ENCODE measurements at places on chromosomes 7 and 10.

DNA sequence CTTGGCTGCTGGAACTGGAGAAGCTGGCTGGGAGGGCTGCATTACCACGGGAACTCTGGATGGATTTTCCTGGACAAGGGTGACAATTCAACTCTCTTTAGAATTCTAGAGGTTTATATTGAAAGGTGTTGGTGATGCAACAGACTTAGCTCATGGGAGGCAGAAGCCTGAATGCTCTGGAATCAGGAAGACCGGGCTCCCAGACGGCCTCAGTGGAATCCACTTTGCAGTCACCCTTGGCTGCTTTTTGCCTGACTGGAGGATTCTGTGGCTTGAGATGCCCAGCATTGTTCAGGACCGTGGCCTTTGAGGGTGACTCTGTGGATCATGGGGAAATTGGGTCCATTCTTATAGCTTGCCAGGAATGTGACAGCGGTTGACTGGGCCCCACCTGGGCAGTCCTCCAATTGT, 32.3 kb downstream of the PYROXD2 start:
- H3K27ac ChIP-seq: no peak overlapping the region
- H3K27me3 ChIP-seq: no peaks in the 10 kb centered on the region
- no peaks in the 10 kb centered on the region for H3K4me1 ChIP-seq
- DNase-seq: no peak
- H3K36me3 ChIP-seq: no peaks in the 10 kb centered on the region

GRCh38 chr10:82497439-82497838, 622.4 kb downstream of the NRG3 start:
- no peaks in the 10 kb centered on the region for H3K4me1 ChIP-seq
- no peaks in the 10 kb centered on the region for H3K36me3 ChIP-seq
- no peak for DNase-seq
- no peak overlapping the region for H3K27ac ChIP-seq

GRCh38 chr10:7520507-7521485, 110.0 kb upstream of the SFMBT2 start:
- peaks cover 4% of the 10 kb centered on the region for H3K4me1 ChIP-seq
- H3K4me3 ChIP-seq: no peak overlapping the region
- H3K36me3 ChIP-seq: no peaks in the 10 kb centered on the region
- H3K27ac ChIP-seq: no peak overlapping the region

DNA sequence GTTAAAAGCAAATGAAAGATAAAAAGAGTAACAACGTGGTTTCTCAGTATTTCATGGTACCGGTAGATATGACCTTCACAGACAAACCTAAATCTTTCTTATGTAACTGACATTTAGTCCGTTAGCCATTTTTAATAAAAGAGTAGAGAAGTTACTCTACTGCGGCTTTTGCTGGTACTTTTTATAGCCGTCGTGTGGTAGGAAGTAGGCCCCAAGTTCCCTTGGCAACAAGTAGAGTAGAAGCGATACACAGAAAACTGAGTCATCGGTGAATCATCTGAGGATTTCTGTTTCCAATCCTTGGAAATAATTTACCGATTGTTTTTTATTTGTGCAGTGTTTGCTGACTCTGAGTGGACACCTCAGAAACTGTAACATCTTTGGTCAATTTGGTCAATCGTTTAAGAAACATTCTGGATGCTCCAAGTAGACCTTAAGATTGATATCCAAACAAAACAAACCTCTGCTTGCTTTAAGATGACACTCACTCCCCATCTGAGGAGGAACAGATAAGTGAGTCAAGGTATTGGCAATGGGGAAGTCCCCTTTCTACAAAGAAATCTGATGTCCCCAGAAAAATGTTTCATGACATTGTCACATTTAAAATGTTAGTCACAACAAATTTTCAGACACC, 63.9 kb upstream of the AHR start:
- H3K4me3 ChIP-seq: peak overlapping the region; percentile 69
- H3K4me1 ChIP-seq: peaks cover 46% of the 10 kb centered on the region
- no peaks in the 10 kb centered on the region for H3K27me3 ChIP-seq
- peak overlapping the region; percentile 89 for H3K27ac ChIP-seq
- DNase-seq: peak; percentile 84

- no peak for DNase-seq
- no peak overlapping the region for H3K27ac ChIP-seq
- H3K36me3 ChIP-seq: no peaks in the 10 kb centered on the region
- H3K4me1 ChIP-seq: no peaks in the 10 kb centered on the region
- no peak overlapping the region for H3K4me3 ChIP-seq
Observed at GRCh38 chr10:110827875-110828274, 43.9 kb upstream of the PDCD4 start.

- H3K36me3 ChIP-seq: peaks cover 84% of the 10 kb centered on the region
- H3K27me3 ChIP-seq: no peaks in the 10 kb centered on the region
Observed at GRCh38 chr7:130940907-130941306, 206.9 kb upstream of the KLF14 start.

DNA sequence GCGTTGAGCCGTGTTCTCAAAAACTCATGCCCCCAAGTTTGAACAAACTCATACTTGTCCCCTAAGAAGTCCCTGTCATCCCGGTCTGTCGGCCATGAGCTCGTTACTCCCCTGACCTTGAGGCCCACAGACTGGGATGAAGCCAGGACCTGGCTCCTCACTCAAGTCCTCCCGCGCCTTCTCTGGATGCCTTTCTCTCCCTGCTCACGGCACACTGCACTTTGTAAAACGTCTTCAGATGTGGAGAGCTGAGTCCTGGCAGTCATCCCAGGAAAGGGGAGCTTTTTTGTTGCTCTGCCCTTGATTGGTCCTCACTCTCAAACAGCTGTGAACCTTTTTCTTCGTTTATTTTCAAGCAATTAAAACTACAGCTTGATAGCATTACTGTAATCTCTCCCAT, 110.8 kb downstream of the JAZF1 start:
- no peaks in the 10 kb centered on the region for H3K36me3 ChIP-seq
- H3K4me3 ChIP-seq: no peak overlapping the region
- H3K4me1 ChIP-seq: no peaks in the 10 kb centered on the region
- DNase-seq: no peak

GRCh38 chr10:50625649-50626132, 1.9 kb upstream of the SGMS1 start:
- no peak for DNase-seq
- H3K27me3 ChIP-seq: no peaks in the 10 kb centered on the region
- peak overlapping the region; percentile 91 for H3K27ac ChIP-seq
- no peaks in the 10 kb centered on the region for H3K36me3 ChIP-seq
- peaks cover 27% of the 10 kb centered on the region for H3K4me1 ChIP-seq

DNA sequence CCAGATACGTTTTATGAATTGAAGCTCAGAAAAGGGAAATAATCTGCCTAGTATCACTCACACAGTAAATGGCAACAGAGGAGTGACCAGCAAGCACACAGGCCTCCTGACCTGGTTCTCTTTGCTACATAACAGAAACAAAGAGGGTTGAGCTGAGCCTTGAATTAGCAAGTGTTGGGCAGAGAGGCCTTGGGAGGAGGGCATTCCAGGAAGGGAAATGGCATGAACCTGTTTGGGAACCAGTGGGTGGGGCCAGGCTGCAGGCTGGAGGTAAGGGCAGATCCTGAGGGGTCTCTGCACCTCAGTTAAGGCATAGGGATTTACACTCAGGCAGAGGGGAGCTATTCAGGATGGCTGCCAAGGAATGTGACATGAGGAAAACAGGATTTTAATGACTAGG, 24.8 kb upstream of the CYCS start:
- peaks cover 18% of the 10 kb centered on the region for H3K36me3 ChIP-seq
- H3K4me3 ChIP-seq: no peak overlapping the region
- no peak for DNase-seq
- no peaks in the 10 kb centered on the region for H3K27me3 ChIP-seq

- peaks cover 16% of the 10 kb centered on the region for H3K4me1 ChIP-seq
- no peaks in the 10 kb centered on the region for H3K27me3 ChIP-seq
- no peak overlapping the region for H3K27ac ChIP-seq
- DNase-seq: no peak
- no peak overlapping the region for H3K4me3 ChIP-seq
Observed at GRCh38 chr7:117065571-117066150, 112.4 kb downstream of the ST7 start.

DNA sequence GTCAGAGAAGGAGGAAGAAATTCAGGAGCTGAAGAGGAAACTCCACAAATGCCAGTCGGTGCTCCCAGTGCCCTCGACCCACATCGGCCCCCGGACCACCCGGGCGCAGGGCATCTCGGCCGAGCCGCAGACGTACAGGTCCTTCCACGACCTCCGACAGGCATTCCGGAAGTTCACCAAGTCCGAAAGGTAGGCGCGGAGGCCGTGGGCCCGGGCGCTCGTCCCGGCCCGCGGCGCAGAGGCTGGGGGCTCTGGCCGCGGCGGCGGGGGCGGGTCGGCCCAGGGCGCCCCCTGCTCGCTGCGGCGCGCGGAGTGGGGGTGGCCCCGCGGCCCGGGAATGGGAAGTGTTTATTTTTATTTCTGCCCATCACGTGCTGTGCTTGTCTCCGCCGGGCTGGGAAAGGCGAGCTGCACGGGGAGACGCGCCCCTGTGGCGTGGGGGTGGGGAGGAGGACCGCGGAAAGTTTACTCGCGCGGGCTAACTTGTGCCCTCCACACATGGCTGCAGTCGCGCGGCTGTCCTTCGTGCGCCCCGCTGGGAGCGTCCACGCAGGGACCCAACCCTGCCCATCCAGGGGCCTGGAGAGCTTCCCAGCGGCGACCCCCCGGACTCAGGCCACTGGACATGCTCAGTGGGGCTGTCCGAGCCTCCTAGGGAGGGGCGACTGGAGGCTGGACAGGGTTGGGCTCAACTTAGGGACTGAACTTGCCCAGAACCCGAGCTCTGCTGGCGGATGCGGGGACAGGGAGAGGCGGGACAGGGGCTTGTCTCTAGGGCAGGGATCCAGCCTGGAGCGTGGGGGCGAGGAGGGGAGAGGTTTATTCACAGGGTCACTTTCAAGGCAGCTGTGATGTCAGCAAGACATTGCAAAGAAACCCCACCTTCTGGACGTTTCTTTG, 82.6 kb upstream of the PRKG1 start:
- H3K4me1 ChIP-seq: peaks cover 5% of the 10 kb centered on the region
- DNase-seq: no peak
- H3K36me3 ChIP-seq: no peaks in the 10 kb centered on the region

DNA sequence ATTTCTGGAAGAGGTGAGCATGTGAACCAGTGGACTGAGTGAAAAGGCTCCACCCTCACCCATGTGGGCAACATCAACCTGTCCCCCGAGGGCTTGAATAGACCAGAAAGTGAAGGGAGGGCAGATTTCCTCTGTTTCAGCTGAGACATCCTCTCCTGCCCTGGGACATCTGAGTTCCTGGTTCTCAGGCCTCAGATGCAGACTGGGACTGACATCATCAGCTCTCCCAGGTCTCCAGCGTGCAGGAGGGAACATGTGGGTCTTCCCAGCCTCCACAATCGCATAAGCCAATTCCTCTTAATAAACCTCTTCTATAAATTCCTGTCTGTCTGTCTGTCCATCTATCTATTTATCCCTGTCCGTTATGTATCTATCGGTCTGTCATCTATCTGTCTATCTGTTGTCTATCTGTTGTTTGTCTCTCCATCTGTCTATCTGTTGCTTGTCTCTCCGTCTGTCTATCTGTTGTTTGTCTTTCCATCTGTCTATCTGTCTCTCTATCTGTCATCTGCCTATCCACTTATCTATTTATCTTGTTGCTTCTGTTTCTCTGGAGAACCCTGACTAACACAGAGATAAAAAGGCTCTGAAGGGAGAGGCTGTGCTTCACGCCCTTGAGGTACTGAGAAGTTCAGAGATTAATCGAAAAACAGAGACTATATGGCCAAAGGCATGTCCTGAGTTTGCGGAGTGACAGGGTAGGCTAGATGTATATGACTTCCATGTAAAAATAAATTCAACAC, 140.3 kb upstream of the PFKP start:
- H3K36me3 ChIP-seq: no peaks in the 10 kb centered on the region
- no peak overlapping the region for H3K27ac ChIP-seq
- no peak overlapping the region for H3K4me3 ChIP-seq
- H3K27me3 ChIP-seq: peaks cover 18% of the 10 kb centered on the region
- peaks cover 7% of the 10 kb centered on the region for H3K4me1 ChIP-seq

- no peak overlapping the region for H3K27ac ChIP-seq
- H3K27me3 ChIP-seq: no peaks in the 10 kb centered on the region
- no peak for DNase-seq
Observed at GRCh38 chr7:67781841-67782240, 785.2 kb downstream of the TYW1 start.

- H3K36me3 ChIP-seq: no peaks in the 10 kb centered on the region
- H3K4me1 ChIP-seq: peaks cover 3% of the 10 kb centered on the region
- no peak overlapping the region for H3K27ac ChIP-seq
- no peak for DNase-seq
- no peaks in the 10 kb centered on the region for H3K27me3 ChIP-seq
Observed at GRCh38 chr7:155333346-155334234, 35.9 kb downstream of the INSIG1 start.

DNA sequence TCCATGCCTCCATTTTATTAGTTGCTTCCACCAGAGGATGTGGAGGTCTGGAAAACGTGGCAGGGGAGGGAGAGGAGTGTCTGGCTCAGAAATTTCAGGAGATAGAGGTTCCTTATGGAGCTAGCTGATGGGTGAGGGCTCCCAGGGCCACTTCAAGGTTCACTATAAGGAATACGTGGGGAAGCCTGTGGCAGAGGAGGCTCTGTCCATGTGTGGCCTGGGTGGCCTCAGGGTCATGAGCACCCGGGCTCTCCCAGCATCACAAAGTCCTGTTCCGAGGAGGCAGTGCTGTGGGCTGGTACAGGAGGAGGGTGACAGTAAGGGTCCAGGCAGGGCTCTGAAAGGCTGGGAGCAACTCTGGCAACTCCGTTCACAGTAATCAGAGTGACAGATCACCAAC, 24.6 kb downstream of the ARHGAP22 start:
- no peaks in the 10 kb centered on the region for H3K4me1 ChIP-seq
- H3K36me3 ChIP-seq: no peaks in the 10 kb centered on the region
- H3K27ac ChIP-seq: no peak overlapping the region
- H3K27me3 ChIP-seq: peaks cover 22% of the 10 kb centered on the region
- no peak overlapping the region for H3K4me3 ChIP-seq

DNA sequence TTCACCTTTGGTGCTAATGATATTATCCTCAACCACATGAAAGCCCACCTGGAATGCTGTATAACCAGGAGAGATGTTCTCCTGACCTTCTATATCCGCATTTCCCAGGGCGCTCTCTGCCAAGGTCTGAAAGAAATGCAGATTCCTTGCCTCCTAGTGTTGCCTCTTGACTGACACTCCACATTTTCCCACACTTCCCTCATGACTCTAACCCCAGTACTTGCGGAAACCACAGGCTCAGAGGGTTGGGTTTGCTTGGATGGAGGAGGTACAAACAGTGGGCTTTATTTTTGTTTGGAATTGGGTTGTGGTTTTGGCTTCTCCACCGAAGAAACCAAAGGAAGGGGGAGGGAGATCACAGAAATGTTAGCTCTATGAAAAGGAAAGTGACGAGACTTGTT, 222.9 kb upstream of the CELF2 start:
- no peak for DNase-seq
- H3K4me3 ChIP-seq: no peak overlapping the region
- no peaks in the 10 kb centered on the region for H3K36me3 ChIP-seq
- no peak overlapping the region for H3K27ac ChIP-seq

- no peak for DNase-seq
- H3K27me3 ChIP-seq: peaks cover 27% of the 10 kb centered on the region
- no peak overlapping the region for H3K27ac ChIP-seq
- H3K4me1 ChIP-seq: no peaks in the 10 kb centered on the region
Observed at GRCh38 chr10:7706534-7707073, 3.5 kb downstream of the ITIH2 start.

Measured in activated naive CD4-positive, alpha-beta T cell treated with anti-CD3 and anti-CD28 coated beads for 36 hours (primary cell).